ENCODE measurements at places on chromosomes 2 and 18.

GRCh38 chr18:12421732-12422131, 14.0 kb downstream of the PRELID3A start:
- DNase-seq: no peak

GRCh38 chr2:127707890-127708648, 6.8 kb downstream of the SFT2D3 start:
- DNase-seq: peak; percentile 26

GRCh38 chr2:127146071-127146725, 39.2 kb upstream of the BIN1 start:
- DNase-seq: no peak

DNA sequence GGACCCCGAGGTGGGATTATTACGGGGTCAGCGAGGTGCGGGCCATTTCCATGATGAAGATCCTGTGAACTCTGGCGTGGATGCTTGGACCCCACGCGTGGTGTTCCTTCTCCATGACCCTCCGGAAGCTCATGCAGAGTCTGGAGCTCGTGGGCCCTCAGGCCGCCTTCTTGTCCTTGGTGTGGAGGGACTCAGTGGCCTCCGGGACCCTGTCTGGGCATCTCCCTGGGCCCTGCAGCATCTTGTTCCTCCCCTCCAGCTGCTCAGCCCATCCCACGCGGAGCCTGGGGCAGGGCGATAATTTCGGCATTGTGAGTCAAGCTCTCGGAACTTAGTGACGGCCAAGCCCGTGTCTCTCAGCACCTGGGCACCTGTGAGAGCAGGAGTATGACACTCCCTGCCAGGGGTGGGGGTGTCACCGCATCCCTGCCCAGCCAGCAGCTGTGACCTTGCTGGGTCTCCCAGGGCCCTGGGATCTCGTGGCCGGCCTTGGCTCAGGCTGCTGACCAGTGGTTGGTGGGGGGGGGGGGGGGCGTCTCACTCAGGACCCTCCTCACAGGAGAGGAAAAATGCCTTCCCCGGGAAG, 24.6 kb downstream of the RTP5 start:
- no peak for DNase-seq

DNA sequence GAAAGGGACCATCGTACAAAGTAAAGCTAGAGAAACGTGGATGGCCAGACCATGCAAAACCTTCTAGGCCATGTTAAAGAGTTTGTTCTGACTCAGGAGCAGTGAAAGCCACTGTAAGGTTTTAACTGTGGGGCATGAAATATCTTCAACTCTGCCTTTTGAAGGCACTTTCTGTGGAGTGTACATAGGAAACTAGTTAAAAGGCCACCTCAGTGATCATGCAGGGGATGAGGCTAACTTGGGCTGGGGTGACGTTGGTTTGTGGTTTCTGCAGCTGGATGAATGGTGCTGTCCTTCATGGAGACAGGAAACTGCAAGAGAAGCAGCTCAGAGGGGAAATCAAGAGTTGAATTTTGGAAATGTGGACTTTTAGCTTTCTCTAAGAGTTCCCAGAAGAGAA, 190.7 kb downstream of the CDCA7 start:
- peak; percentile 56 for DNase-seq

GRCh38 chr2:160205505-160205904, 5.4 kb upstream of the ITGB6 start:
- DNase-seq: peak; percentile 98

- no peak for DNase-seq
These were observed 238.0 kb upstream of the COPS8 start for GRCh38 chr2:236847538-236848263.

- DNase-seq: no peak
These were observed 628 bp downstream of the SH2D6 start for GRCh38 chr2:85419009-85419675.

DNA sequence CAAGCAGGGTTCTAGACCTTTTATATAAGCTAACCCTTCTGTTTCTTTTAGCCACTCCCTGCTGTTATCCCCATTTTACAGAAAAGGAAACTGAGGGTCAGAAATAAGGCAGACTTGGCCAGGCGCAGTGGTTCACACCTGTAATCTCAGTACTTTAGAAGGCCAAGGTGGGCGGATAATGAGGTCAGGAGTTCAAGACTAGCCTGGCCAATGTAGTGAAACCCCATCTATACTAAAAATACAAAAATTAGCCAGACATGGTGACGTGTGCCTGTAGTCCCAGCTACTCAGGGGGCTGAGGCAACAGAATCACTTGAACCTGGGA, 14.3 kb downstream of the RUFY4 start:
- DNase-seq: no peak

DNA sequence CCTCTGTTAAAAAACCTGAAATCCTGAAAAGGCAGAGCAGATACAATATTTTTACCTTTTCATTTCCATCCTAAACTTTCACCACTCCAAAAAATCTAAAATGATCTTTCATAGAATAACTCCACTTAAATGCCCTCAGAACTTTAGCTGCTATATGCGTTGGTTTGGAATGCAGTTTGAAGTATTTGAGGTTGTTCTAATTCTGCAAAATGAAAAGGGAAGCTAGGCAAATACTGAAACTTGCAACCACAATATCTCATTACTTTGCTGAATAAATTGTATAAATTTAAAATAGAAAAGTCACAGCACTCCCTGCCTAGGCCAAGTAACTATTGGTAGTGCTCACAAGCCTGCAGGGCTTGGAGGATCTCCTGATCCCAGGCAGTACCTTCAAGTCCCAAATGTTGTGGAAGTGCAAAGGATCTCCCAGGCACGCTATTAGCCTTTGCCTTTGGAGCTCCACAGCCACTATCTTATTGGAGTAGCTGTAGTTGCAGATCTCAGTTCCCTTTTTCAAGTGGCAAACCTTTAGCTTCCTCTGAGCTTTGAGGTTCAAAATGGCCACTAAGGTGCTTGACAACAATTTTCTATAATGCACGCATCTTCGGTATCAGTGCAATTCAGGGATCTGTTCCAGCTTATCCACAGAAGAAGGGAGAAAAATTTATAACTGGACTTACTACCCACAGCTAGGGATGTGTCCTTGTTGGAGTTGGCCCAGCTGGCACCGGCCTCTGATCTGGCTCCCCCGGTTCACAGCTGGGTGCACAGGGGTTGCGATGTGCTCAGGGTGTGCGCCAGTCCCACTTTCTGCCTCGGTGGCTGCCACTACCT, 43.4 kb upstream of the ANKRD62 start:
- DNase-seq: no peak

DNA sequence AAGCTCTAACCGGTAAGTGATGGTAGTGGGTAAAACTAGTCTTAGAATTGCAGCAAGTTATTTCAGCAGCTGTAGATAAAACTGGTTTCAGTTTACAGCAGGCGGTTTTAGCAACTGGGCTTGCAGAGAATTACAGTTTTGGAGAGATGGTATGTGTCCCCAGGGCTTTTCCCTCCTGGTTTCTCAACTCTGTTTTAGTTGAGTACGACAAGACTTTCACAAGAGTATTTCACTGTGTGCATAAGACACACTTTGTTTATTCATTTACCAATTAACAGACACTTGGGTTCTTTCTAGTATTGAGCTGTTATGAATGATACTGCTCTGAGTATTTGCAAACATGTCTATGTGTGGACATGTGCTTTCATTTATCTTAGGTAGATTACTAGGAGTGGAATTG, 65.6 kb upstream of the RFX8 start:
- DNase-seq: peak; percentile 67

DNA sequence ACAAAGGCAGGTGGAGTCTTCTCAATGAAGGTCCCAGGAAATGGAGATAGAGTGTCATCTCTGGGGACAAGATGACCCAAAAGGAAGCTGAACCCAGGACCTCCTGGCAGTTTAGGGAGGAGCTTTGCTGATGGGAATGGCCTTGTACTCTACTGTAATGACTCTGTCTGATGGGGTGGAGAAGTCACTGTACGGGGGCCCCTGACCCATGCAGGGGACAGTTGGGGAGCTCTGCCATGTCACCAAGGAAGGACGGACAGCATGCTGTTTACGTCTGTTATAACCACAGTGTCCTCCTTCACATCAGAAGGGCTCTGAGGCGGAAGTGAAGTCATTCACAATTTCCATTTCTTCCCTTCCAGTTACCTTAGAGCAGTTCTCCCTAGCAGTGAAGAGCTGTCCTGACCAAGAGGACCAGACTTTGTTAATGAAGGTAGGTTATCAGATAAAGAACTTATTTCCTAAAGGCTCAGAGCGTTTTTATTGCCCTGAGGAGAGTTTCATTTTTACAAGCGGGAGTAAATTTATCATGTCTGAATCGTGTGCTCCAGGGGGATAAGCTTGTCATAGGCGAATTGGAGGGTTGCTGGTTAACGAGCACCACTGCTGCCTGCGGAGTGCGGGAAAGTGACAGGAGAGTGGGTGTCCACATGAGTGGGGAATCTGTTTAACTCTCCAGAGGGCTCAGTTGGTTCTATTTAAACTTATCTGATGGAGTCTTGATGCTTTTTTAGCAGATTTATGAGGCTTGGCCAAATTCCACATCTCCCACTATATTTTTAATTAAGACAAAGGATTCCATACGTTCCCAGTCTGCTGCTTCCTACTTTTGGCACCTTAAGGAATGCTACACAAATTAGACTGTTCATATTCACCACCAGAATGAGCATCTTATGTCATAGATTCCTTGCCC, 71.6 kb upstream of the BCL2L11 start:
- no peak for DNase-seq

DNA sequence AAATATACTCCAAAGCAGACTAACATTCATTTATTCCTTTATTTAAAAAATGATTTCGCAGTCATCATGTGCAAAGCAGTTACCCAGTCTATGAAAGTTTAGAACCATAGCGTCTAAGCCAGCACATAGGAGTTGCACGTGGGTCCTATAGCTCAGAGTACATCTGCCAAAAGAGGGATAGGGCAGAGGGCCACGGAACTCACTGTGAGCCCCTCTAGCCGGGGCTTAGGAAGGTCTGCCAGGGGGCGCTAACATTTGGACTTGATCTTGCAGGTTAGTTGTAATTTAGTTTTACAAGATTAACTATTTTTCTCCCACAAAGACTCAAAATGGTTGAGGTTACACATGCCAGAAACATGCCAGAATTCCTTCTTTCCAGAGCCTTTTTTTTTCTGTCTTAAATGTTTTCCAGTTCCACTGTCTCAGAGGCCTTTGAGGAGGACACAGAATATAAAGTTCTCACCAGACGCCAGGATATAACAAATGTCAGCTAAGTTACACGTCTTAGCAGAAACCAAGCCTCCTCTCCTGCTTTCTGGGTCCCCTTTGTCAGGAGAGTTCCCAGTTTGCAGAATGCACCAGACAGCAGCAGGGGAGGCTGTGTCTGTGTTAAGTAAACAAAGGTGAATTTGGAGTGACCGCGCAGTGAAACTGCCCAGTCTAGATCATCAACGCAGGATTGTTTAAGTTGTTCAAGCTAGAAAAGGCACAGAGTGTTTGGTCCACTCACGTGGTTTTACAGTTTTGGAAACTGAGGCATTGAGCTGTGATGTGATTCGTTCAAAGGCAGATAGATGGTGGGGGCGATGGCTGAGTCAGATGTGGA, 292.0 kb downstream of the PRKCE start:
- peak; percentile 49 for DNase-seq

- no peak for DNase-seq
These were observed 31.3 kb downstream of the CNGA3 start for GRCh38 chr2:98377544-98377943.

DNA sequence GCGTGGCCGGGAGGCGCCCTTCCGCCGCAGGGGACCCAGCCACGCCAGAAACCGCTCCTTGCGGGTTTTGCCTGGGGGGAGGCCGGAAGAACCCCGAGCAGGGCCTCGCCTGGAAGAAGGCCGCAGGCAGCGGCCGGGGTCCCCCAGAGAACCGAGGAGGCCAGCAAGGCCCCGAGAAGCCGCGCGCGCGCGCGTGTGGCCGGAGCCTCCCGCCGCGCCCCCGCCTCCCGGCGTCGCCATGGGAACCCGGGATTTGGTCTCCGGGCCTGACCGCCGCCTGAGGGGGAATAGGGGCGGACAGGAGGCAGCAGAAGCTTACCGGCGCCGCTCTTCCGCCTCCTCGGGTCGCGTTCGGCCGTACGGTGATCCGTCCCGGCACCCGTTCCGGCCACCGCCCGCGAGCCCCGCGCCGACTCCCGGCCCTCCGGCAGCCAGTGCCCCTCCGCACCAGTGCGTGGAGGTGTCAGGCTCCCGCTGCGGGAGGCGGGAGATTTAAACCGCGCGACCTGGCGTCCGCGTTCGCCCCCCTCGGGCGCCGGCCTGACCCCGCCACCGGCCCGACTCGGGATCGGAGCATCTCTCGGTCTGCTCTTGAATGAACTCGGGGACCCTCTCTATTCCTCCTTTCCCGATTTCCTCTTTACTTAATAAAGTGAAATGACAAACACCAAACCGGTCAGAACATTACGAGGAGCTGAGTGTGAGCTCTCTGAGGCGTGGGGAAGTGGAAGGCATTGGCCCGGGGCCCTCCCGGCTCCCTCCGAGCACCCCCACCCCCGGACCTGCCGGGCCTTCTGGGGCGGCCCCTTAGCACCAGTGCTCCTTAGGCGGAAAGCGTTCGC, at the start of gene ICA1L:
TSS of gene ICA1L (minus strand) at position 467 of the 842 bp plus-strand sequence. CDS start 42,757 bp downstream, outside the sequence.
- DNase-seq: peak; percentile 75

DNA sequence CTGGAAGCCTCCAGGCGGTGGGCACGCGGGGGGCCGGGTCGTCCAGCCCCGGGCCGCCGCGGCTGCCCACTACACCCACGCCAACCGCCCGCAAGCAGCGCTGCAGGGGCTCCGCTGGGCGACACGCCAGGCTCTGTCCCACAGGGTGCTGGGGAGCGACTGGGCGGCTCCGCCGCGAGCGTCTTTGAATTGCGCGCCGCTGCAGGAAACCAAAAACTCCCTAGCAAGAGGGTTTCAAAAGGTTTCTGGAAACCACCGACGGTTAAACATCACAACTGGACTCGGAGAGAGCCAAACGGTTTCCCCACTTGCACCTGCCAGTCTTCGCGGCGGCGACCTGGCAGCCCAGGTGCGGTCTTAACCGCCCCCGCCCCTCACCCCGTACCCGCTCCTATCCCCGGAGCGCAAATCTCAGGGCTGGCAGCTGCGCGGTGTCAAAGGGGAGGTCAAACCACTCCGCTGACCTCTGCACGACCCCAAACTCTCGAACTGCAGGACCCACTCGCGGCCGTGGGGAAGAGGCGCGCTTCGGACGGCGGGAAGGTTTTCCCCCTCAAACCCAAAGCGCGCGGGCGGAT, 1.0 kb downstream of the CXCR4 start:
- no peak for DNase-seq

DNA sequence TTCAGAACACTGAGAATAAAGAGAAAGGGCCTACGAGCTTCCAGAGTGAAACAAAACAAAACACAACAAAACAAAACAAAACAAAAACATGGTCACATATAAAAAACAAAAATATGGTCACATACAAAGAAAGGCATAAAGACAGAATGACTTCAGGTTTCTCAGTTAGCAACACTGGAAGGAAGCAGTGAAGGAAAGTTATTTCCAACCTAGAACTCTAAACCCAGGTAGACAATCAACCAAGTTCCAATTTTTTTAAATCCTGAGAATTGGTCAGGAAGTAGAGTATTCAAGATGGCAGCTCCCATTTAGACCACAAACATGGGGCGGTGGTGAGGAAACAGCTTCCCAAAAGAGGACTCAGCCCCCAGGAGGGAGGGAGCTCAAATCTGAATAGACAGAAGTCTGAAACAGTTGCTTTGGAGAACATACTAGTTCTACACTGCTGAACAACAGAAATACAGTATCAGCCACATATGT, 9.1 kb downstream of the DRC1 start:
- DNase-seq: no peak

Data from EH (cell line).